Activated CD8-positive, alpha-beta memory T cell treated with anti-CD3 and anti-CD28 coated beads for 1 hour (primary cell): ENCODE measurements at places on chromosomes 3 and 15.

DNA sequence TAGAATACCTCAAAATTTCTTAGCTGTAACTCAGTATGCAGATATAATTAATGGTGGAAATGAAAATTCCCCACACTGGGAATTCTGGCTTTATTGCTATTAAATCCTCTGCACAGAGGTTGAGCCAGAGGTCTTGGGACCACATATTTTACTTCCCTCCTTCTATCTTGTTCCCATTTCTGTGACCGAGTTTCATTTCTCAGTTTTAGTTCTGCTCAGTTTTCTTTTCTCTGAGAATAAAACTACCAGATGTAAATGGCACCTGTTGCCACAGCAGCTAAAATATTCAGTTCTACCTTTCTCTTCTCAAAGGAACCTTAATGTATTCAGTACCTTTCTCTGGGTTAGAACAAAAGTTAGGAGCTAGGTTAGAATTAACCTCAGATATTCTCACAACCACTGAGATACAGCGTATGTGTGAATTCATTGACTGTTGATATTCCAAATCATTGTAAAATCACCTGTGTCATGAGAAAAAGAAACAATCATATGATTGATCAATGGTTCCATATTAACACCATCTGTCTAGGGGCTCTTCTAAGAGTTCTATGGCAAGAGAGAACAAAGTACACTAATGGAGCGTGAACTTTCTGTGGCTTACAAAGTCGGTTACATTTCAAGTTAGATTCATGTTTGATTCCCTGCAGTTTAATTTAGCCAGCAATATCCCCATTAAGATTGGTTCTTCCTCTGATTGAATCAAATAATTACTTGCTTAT, 374.1 kb downstream of the EFHB start:
- no peak for DNase-seq

DNA sequence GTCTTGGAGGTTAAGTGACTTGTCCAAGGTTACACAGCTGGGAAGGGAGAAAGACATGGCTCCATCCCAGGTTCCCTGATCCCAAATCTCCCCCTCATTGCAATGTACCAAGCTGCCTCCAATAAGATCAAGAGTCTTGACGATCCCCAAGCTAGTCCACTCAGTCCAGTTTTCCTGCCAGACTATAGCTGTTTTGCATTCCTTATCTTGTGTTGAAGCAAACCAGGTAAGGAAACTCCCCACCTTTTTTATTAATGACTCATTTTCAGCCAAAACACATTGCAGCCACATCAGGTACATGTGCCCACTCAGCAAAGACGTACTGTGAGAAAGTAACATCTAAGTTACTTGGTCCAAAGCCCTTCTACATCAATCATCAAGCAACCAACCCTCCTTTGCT, 41.9 kb downstream of the LIPC start:
- no peak for DNase-seq

GRCh38 chr3:122064326-122064725, 9.2 kb downstream of the CD86 start:
- DNase-seq, result no peak

- peak; percentile 49 for DNase-seq
Measured at GRCh38 chr3:186806089-186807055, at the start of gene RFC4. TSS of gene RFC4 (minus strand) at chr3:186806482. CDS start at chr3:186804713, 1,769 bp downstream.

DNA sequence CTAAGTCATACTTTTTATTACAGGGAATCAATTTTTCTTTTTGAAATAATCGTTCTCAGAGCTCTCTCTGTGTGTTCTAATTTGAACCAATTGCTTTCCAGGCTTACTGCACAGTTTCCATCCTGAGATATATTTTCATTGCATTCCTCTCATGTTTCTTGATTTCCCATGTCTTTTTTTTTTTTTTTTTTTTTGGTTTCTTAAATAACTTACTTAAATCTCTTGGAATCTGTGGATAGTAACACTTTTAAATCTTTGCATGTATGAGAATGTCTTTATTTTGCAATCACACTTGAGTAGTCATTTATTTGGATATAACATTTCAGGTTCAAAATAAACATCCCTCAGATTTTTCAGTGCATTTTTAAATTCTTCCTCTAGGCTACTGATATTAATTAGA, 14.5 kb upstream of the ABTB1 start:
- DNase-seq, result no peak

GRCh38 chr3:88141458-88142083, 8.2 kb upstream of the C3orf38 start:
- DNase-seq, result no peak

- no peak for DNase-seq
Measured at GRCh38 chr15:52309154-52309548, 13.5 kb upstream of the MYO5C start.

- no peak for DNase-seq
Measured at GRCh38 chr3:150385296-150386242, 22.5 kb upstream of the TSC22D2 start.

GRCh38 chr3:140832883-140833282, 108.8 kb upstream of the SLC25A36 start:
- DNase-seq, result no peak

DNA sequence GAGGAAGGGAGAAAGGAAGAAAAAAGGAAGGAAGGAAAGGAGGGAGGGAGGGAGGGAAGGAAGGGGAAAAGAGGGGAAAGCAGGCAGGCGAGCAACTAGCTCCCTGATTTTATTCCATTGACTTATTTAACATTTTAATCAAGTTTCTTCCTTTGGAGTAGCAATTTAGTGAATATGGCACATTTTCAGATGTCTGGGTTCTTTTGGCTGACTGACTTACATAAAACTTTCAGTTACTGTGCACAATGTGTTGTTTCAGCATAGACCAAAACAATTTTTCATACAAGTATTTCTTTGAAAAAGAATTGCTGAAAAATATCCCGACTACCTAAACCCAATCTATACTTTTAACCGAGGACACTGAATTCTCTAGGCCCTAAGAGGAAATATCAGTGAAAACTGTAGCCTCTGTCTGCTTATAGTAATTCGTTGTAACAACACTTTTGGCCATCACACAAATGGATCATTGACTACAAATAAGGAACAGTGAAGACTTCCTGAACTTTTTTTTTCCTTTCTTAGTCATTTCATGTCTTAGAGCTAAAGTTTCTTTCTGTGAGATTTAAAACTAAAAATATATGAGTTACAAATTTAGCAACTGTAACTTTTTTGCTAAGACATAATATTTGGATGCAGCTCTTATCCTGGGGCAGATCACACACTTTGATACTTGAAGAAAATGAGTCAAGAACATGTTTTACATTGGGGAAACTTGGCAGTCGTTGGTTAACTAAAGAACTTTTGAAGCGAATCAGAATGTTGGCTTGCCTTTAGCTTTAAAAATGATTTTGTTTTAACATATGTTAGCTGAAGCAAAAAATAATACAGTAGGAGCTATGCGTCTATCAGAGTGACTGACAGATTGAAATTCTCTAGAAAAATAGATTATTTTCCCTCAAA, 79.6 kb downstream of the SOX2 start:
- DNase-seq, result no peak

DNA sequence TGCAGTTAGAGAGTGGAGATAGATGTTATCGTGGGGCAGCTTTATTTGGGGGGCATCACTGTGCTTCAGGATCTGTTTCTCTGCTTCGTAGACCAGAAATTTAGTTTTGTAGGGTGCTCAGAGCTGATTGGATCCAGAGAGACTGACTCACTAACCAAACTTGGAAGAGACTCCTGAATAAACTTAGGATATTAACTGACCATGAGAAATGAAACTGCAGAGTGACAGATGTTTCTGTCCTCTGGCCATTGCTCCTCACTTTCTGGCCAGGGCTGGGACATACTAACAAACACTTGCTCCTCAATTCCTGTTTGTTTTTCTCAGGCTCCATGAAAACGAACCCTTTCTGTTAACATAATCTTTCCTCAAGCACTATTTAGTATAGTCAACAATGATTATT, 4.3 kb downstream of the ZNF592 start:
- DNase-seq, result no peak

DNA sequence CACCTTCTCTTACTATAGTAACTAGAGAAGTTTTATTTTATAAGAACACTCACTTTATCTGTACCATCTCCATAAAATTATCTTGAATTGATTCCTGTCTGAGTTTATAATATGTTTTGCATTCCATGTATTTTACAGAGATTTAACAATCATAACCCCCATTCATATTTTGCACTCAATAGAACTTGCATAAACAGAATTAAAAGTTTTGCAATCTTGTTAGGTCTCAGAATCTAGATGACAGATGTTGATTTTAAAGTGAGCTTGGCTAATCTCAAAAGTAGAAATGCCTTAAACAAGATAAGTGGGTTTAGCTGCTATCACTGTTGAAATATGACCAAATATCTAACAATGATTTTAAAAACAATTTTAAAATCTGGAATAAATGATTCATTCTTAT, 107.9 kb upstream of the EPHA6 start:
- DNase-seq, result no peak

GRCh38 chr3:111068574-111068973, 3.0 kb upstream of the NECTIN3 start:
- DNase-seq, result no peak

GRCh38 chr3:194584320-194584776, 48.9 kb downstream of the TMEM44 start:
- DNase-seq, result no peak

DNA sequence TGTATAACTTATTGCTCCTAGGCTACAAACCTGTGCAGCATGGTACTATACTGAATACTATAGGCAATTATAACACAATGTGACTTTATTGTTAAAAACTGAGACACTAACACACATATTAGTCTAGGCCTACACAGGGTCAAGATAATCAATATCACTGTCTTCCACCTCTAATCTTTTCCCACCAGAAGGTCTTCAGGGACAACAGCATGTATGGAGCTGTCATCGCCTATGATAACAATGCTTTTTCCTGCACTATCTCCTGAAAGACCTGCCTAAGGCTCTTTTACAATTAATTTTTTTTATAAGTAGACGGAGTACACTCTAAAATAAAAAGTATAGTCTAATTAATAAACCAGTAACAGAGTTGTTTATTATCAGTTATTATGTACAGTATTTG, 60.9 kb downstream of the LRRC28 start:
- no peak for DNase-seq

GRCh38 chr3:71244826-71245488, 338.6 kb downstream of the FOXP1 start:
- no peak for DNase-seq

GRCh38 chr3:66029443-66029842, 9.3 kb downstream of the MAGI1 start:
- no peak for DNase-seq

DNA sequence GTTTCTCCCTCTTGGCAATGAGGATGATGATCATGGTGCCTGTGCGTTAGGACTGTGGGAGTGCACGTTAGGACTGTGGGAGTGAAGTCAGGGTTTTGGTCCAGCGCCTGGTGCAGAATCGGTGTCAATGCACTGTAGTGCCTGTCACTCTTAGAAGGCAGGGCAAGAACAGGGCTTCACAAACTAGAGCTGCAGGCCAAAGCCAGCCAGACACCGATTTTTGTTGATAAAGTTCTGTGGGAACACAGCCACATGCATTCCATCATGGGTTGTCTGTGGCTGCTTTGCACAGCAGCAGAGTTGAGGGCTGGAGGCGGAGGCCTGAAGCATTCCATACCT, 32.6 kb upstream of the NR2C2 start:
- DNase-seq, result no peak

GRCh38 chr3:141754032-141754431, 9.2 kb upstream of the GRK7 start:
- DNase-seq, result no peak

GRCh38 chr3:173479301-173479700, 81.8 kb downstream of the NLGN1 start:
- no peak for DNase-seq

- no peak for DNase-seq
Measured at GRCh38 chr3:191362037-191362436, 31.7 kb upstream of the UTS2B start.

- no peak for DNase-seq
Measured at GRCh38 chr15:101504866-101505609, 15.5 kb upstream of the PCSK6 start.

GRCh38 chr3:16378920-16379319, 113.9 kb downstream of the OXNAD1 start:
- no peak for DNase-seq

DNA sequence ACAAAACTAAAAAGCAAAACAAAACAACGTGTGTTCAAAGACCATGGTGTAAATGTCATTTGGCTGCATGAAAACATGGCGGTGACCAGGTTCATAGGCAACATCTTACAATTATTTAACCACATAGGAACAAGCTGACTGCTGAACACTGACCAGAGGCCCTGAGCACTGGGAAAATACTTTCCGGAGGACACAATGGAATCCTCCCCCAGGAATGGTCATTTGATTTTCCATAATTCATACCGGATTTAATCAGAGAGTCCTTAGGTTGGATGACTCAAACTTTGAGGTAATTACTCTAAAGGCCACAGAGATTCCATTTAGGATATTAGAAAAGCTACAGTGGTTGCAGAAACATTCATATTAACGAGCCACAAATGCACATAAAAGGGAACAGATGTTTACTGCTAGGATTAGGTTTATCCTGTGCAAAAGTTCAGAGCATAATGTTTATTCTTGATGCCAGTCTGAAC, 254.7 kb downstream of the NR1D2 start:
- no peak for DNase-seq

- DNase-seq, result no peak
Measured at GRCh38 chr15:36589971-36590370, 10.5 kb downstream of the CDIN1 start.
